ENCODE measurements at places on chromosomes 6 and 20.

DNA sequence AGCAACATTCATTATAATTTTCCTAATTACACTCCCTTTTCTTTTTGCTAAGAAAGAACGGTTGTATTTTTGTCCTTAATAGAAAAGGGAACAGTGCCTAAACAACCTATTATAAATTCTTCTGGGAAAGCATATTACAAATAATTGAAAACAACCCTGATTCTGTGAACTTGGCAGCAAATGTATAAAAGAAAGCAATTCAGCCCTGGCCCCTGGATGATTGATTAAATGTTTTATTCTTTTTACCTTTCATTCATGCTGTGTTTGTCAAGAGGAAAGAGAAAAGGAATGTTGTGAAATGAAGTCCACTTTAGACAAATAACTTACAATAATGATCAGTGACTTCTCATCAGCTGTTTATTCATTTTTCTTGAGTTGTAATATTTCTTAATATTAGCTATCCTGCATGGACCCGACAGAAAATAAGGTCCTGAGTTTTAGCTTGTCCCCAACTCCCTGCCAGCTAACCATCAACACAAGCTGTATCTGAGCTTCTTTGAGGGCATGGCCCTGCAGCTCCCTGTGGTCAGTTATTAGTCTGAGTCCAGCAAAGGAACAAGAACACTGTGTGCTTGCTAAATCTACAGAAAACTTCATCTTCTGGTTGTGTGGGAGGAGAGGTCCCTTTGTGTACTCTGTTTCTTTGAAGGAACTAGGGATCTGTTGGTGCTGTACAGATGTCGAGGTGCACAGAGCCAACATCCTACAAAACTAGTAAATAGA, 248.2 kb downstream of the LAMA2 start:
- DNase-seq = no peak

GRCh38 chr6:121959501-121959900, 440.0 kb upstream of the HSF2 start:
- no peak for DNase-seq

- DNase-seq = no peak
These were observed 2.2 kb upstream of the MAPK13 start for GRCh38 chr6:36128073-36128472.

GRCh38 chr6:155001482-155001881, 6.4 kb downstream of the TIAM2 start:
- no peak for DNase-seq

GRCh38 chr6:88636871-88637270, 326.5 kb downstream of the RNGTT start:
- DNase-seq = no peak

- no peak for DNase-seq
These were observed 63.0 kb downstream of the PTPN1 start for GRCh38 chr20:50572938-50573777.

GRCh38 chr6:111598181-111598580, 7.5 kb downstream of the TRAF3IP2 start:
- no peak for DNase-seq

DNA sequence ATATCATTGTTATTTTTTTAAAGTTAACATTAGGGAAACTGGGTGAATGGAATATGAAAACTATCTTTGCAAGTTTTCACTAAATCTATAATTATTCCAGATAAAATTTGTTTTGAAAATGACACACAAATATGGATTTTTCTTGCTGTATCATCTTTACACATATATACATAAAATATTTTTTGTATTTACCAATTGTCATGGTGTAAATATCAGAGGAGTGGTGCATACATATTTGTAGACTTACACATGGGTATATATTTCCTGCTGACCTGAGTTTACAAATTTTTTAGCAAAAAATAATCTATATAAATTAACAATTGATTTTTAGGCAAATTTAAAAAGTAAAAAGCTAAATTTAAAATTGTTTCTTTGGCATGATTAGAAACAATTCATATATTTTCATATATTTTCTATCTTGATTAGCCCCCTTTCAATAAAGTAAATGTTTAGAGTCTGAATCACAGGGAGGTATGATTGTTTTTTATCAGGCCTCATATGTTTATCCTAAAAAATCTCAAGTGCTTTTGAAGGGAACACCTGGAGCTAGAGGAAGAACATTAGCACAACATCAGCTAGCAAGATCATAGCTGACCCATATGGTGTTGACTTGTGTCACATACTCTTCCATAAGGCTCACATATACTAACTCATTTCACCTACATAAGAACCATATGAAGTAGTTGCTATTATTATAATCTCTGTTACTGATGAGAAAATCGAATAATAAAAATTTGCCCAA, 671.8 kb upstream of the GJE1 start:
- no peak for DNase-seq

- no peak for DNase-seq
These were observed 43.9 kb downstream of the INSM1 start for GRCh38 chr20:20411836-20412235.

- no peak for DNase-seq
These were observed 158.6 kb upstream of the RIMS1 start for GRCh38 chr6:71727632-71728294.

GRCh38 chr20:48094944-48095343, 309.7 kb upstream of the SULF2 start:
- no peak for DNase-seq

GRCh38 chr6:106783640-106784566, 154.5 kb downstream of the QRSL1 start:
- no peak for DNase-seq

GRCh38 chr20:39893003-39893685, 795.9 kb downstream of the MAFB start:
- DNase-seq = no peak

DNA sequence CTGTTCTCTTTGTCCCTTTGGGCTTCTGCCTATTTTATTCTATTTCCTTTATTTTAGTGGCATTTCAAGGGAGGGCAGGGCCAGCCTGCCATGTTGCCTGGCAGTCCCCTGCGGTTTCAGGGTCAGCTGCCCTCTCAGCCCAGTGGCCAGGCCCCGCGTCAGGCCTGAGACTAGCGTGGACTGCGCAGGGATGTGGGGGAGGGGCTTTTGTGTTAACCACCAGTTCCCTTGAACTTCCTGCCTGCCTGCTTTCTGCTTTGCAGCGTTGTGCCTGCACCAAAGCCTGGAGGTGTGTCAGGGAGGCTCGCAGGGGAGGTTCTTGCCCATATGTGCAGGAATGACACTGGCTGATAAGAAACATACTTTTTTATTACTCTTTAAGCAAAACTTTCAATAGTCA, 157.6 kb downstream of the SLC35B3 start:
- no peak for DNase-seq

DNA sequence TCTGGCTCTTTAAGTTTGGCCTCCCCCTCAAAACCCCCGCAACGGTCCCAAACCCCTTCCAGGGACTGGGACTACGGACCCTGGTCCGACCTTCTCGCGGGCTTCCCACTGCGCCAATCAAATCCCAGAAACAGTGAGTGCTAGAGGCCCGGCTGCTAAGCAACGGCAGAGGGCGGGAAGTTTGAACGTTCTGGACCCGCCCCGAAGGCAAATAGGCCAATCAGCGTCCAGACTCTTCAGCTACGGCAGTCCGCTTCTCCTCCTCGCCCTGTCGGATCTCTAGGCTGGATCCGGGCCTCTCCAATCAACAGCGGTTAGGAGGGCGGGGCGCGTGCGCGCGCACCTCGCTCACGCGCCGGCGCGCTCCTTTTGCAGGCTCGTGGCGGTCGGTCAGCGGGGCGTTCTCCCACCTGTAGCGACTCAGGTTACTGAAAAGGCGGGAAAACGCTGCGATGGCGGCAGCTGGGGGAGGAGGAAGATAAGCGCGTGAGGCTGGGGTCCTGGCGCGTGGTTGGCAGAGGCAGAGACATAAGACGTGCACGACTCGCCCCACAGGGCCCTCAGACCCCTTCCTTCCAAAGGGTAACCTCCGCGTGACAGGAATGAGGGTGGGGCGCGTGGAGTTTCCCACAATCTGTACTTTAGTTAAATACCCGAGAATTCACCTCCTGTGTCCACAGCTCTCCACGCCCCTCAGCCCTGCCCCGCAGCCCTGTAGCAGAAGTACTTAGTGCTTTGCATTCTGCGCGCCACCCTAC, at the start of gene MSH5:
Gene MSH5 (plus strand): TSS at position 367 of the 758 bp plus-strand sequence. CDS start 462 bp downstream, outside the sequence.
- DNase-seq = peak; percentile 88

DNA sequence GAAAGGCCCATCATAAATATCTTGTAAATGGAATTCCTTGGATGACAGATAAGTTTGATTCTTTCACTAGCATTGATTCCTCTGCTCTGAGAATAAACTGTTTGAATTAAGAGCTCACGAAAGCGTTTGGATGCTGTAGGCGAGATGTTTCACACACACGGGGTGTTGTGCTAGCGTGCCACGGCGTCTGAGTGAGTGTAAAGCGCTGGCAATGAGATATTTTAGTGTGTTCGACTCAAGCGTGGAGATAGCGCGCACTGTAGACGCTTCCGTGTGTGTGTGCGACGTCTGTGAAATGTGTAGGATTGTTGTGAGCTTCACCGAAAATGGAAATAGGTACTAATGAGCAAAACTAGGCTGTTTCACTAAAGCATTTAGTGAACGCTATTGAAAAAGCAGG, 29.4 kb upstream of the ADRM1 start:
- DNase-seq = no peak

GRCh38 chr6:41618598-41618997, 19.7 kb upstream of the MDFI start:
- DNase-seq = no peak

DNA sequence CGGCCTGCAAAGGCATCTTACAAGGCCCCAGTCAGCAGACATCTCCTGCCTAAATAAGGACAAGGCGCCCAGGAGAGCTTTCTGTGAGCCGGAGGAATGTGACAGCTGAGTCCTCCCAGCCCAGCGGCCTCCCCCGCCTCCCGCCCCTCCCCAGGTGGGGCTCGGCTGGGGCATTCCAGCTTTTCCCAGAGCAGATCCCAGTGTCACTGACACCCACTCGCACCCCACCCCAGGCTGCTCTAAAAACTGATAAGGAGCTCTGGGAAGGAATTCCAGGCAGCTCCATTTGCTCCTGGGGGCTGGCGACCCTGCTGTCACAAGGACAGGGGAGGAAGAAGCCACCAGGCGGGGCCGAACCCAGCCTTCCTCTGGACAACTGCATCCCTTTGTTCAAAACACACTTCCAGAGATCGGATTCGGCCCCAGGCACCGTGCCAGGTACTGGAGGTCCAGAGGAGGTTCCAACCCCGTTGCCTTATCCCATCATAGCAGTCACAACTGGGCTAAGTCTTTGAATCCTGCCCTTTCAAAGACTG, 49.7 kb downstream of the JPH2 start:
- no peak for DNase-seq

DNA sequence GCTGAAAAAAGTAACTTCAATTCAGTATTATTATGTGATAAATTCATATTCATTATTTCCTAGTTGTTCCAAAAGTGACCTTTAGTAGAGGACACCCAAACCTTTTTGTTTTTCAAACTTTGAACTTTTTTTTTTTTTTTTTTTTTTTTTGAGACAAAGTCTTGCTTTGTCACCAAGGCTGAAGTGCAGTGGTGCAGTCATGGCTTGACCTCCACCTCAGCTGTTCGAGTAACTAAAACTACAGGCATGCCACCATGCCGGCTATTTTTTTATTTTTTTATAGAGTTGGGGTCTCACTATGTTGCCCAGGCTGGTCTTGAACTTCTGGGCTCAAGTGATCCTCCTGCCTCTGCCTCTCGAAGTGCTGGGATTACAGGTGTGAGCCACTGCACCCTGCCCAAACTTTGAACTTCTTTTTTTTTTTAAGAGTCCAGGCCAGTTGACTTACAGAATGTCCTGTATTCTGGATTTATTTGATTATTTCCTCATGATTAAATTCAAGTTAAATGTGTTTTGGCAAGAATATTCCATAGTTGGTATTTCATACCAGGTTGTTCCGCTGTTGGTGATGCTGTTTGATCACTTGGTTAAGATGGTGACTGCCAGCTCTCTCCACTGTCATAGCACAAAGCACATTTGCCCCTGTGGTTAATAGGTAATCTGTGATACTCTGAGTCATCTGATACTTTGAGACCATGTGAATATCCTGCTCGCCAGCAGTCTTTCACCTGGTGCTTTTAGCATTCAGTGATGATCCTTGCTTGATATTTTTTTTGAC, 48.0 kb downstream of the VAPB start:
- DNase-seq = no peak

DNA sequence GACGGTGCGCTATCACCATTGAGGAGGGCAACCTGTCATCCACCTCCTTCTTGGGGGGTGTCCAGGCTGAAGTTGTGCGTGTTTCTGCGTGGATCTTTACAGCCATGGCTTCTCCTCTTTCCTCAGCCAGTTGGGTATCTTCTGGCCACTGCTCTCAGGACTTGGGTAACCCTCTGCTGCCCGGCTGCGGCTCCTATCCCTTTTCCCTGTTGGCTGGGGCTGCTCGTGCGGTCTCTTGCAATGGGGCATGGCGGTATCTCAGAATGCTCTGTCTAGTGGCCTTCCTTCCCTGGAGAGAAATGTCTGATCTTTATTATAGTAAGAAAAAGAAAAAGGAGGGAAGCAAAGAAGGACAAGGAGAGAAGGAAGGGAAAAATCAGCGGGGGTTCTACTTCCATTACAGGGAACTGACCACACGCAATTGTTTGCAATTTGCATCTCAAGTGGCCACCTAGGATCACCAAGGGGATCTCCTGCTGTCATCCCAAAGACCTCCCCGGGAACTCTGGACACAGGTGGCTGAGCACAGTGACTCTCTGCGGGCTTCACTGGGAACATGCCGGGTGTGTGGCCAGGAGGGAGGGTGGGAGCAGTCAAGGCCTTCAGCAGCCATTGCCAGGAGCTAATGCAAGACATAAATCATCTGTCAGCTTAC, 60.8 kb downstream of the NPEPL1 start:
- no peak for DNase-seq

- peak; percentile 66 for DNase-seq
These were observed 412 bp downstream of the TRIB3 start for GRCh38 chr20:380763-381580.

- no peak for DNase-seq
These were observed 78.5 kb upstream of the AHI1 start for GRCh38 chr6:135576055-135576454.

All from stimulated activated CD4-positive, alpha-beta T cell treated with anti-CD3 and anti-CD28 coated beads, Interleukin-1b, Interleukin-23, amount 100 ng/mL, for 24 hours (primary cell).